ENCODE measurements at places on chromosomes 11 and 22.

GRCh38 chr22:42934338-42934737 is 77.3 kb upstream of the ARFGAP3 start:
- DNase-seq, result no peak

DNA sequence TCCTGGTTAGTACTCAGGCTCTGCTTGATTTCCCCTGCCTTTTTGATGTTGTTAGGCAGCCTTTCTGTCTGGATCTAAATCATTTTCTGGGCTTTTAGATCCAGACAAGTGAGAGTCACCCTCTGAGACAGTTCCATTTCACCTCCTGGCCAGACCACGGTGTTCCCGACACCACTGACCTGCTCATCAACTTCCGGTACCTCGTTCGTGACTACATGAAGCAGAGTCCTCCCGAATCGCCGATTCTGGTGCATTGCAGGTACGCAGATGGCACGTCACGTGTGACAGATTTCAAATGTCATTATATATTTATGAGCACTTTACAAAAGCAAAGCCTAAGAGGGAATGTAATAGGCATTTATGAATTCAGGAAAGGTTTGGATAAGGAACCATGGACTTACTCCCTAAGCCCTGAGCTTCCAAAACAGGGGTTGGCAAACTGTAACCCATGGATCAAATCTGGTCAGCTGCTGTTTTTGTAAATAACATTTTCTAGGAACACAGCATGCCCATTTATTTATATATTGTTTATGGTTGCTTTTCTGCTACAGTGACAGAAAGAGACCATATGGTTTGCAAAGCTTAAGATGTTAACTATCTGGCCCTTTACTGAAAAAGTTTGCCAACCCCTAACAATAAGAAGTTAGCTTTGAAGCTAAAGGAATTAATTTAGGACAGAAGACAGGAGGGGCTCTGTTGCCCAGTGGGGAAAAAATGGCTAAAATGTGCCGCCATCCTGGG is 53.1 kb upstream of the OR4B1 start:
- no peak for DNase-seq

DNA sequence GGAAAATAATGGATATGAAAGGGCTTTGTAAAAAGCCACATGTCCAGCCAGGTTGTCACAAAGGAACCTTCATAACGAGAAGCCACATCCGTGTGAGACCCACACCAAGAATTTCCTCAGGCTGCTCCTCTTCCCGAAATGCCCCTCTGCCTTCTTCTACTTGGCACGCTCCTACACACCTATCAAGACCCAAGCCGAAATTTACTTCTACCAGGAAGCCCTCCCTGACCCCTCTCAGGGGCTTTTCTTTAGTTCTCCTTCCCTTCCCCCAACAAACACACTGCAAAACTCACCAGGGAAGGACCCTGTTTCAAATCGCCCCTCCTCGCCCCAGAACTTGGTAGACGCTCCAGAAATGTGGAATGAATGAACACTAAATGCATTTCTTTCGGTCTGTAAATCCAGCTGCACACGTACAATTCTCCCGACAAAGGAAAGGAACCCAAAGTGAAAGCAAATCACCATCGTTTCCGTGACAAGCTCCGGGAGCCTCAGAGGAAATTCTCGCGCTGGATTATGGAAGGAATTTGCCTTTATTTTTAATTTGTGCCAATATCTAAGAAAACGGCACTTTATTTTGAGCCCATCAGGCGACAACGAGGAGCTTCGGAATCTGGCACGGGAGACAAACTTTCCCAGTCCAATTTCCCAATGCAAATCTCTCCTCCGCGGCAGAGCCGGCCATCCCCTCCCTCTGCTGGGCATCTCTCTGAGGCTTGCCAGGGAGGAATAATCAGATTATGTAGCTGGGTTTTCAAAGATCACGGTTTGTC is 13.2 kb upstream of the SHISAL1 start:
- no peak for DNase-seq

GRCh38 chr11:91527380-91528030 is 697.1 kb upstream of the FAT3 start:
- DNase-seq, result no peak

DNA sequence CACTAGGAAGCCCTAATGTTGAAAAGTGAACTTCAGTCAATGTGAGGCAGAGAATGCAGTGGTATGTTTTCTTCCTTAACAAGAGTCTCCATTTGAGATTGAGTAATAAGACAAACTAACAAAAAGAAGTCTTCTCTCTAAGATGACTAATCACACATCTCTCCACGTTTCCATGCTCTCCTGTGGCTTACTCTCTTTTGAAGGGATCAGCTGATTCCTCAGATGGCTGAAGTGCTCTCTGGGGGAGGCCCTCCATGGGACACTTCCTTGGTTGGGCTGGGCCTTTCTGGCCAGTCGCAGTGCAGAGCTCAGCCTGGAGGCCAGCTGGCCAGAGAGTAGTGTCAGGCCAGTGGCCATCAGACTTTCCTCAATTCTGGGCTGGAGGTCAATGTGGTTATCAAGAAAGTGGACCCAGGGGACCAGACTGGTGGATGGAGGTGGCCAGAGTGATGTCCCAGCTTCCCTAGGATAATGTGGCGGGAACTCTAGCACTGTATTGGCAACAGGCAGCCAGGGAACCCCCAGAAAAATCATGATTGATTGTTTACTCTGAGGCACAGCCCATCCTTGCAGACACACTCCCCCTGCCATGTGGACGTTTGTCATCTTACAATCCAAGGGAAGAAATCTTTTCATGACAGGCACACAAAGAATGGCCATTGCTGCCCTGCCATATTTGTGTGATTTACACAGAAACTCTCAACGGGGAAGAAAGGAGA is 14.5 kb downstream of the CSRP3 start:
- DNase-seq, result no peak

DNA sequence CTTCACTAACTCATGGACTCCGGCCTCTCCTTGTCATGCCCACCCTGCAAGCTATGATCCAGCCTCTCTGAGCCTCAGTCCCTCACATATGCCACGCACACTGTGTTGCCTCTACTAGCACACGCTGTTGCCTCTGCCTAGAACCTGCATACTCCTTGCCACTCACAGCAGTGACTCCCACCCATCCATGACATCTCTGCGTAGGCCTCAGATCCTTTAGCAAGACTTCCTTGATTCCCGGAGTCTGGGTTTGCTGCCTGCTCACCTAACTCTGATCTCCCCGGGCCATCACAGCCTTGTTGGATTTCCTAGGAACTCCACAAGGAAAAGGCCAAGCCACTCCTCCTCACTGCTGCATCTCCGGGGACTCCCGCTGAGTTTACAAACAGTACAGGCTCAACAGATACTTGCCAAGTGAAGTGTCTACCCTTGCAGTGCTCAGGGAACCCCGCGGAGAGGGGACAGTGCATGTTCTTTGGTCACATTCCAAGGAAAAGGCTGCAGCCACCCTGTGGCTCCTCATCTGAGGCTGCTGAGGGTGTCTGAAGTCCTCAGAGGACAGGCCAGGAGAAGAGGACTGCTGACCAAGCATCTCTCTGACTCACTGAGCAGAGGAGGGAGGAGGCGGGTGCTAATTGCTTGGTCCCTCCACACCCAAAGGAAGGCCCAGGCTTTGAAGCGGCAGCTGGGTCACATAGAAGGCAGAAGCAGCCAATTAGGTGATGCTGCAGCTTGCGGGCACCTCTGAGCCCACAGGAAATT is 42.4 kb upstream of the NAV2 start:
- no peak for DNase-seq

DNA sequence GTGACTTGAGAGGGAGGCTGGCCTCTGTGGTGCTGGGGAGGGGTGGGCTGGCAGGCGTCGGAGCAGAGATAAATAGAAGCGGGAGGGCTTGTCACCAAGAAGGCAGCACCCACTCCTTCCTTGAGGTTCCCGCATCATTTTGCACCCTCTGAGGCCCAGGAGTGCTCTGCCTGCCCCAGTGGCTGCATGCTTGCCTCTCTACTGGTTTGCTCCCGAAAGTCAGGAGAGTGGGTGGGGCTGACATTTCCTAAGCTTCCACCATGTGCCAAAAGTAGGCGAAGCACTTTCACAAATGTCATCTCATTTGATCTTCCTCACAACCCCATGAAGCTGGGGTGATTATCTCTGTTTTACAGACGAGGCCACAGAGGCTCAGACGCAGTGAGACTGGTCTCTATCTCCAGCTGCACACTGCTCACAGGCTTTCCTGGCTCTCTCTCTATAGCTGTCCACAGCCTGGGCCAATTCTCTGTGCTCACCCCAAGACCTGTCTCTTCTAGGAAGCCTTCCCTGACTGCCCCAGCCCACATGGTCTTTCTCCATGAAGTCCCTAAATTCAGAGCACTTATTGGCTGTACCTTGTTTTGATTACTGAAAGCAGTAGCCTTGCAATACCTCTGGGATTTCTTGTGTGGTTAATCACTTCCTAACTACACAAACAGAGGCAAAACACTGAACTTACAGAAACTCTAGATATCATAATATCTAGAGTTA is 2.6 kb upstream of the UCP3 start:
- no peak for DNase-seq

- DNase-seq, result no peak
These were observed 54.5 kb downstream of the GAB2 start for GRCh38 chr11:78363024-78363619.

GRCh38 chr22:31328544-31328960 is 17.6 kb downstream of the PATZ1 start:
- no peak for DNase-seq

DNA sequence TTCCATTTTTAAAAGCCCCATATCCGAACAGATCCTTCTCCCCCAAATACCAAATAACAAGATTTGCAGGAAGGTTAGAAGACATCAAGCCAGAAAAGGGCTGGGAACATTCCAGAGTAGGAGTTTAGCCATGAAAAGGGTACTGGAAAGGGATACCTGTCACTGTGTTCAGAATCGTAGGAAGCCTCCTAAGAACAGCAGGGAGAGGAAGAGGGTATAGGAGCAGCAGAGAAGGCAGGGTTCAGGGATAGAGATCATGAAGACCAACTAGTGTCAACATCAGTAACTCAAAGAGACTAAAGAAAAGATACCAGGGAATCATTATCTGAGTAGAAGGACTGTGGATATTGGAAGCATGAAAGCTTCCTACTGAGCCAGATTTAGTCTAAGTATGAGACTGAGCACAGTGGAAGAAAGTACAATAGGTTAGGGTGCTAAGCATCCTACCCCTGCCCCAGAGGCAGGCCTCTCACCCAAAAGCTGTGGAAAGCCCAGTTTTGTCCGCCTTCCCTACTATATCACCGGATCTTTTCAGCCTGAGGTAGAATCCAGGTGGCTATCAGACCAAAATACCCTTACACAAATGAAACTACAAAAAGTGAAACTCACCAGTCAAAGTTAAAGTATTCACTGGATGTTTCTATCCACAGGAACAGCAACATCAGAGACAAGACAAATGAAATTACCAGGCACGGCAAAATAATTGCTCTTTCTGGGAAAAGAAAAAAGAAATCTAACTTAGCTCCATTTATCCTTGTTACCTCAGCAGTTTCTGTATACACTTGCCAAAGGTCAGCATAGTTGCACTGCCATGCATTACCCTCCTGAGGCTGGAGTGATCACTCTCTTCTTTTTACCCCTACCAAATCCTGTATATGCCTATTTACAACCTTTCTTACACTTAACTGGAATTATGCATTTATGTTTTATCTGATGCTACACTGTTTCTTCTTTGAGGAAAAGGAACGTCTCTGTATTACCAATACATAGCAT is 16.7 kb downstream of the GDPD4 start:
- DNase-seq, result no peak

GRCh38 chr11:26599425-26599824 is 27.4 kb upstream of the MUC15 start:
- no peak for DNase-seq

GRCh38 chr11:45904309-45904915 is 2.7 kb downstream of the FREY1 start:
- DNase-seq, result no peak

- no peak for DNase-seq
These were observed 48.6 kb upstream of the LMO2 start for GRCh38 chr11:33940538-33940815.

GRCh38 chr11:4922304-4922703 is 1.8 kb downstream of the OR51G1 start:
- no peak for DNase-seq

- DNase-seq, result no peak
These were observed 158.1 kb downstream of the GRIA4 start for GRCh38 chr11:105767931-105768330.

DNA sequence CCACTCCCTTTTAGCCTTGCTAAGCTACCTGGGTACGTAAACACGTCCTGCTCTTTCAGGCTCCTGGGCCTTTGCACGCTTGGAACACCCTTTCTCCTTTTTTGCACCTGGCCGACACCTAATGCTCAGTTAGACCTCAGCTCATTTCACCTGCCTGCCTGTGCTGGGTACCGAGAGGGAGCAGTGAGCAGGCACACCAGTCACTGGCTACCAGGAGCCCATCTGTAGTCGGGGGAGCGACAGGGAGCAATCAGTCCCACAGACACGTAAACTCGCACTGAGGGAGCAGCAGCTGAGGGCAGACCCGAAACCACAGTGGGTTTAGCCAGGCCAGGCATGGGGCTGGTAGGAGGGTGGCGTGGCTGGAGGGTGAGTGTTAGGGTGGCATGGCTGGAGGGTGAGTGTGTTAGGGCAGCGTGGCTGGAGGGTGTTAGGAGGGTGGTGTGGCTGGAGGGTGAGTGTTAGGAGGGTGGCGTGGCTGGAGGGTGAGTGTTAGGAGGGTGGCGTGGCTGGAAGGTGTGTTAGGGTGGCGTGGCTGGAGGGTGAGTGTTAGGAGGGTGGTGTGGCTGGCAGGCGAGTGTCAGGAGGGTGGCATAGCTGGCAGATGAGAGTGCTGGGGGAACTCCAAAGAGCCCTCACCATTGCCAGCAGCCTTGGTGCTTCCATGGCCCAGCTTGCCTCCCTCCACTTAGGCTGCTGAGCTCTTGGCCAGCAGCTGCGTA is 6.4 kb upstream of the GTSE1 start:
- no peak for DNase-seq

GRCh38 chr22:37079668-37080171 is 28.2 kb downstream of the KCTD17 start:
- peak; percentile 57 for DNase-seq

DNA sequence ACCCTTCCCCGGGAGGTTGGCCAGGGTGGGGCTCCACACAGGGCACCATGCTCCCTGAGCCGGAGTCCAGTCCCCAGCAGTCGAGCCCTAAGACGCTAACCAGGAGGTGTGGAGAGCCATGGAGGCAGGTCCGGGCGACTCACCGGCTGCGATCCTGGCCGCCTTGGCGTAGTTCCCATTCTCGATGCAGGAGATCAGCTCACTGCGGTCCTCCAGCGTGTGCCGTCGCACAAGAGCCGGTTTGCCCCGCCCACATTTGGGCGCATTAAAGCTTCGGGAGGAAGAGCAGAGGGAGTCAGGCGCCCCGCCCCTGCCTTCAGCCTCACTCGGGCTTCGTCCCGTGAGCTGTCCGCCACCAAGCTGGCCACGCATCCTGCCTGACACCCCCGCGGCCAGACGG is 50.8 kb downstream of the BRD1 start:
- DNase-seq, result no peak

DNA sequence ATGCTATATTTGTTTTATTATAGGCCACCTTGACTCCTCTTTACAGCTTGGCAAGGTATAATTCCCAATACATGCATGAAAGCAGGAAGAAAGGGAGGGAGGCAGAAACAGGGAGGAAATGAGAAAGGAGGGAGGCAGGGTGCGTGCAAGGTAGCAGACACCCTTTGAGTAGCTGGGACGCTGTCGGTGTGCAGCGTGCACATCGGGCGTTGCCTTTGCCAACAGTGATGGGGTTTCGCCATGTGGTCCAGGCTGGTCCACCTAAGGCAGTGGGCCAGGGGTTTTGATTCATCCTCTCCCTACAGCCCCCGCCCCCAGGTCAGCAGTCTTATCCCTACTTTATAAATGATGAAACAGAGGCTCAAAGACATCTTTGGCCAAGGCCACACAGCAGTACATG is 25.0 kb upstream of the PHF21B start:
- DNase-seq, result no peak

Data from activated T-helper 1 cell treated with anti-CD3 and anti-CD28 coated beads, Interleukin-2, amount 50 U/mL, for 16 hours (primary cell).